ENCODE measurements at places on chromosomes 1 and 21. TPM values are rescaled to one million over a fixed set of nuclear protein-coding genes. Genes with fewer than 3 reads are reported as not detected.

Gene BARHL2
- not detected for total RNA-seq

Gene VHLL
- not detected for total RNA-seq

Gene C1orf53
- 0.66 TPM for total RNA-seq

Gene NRIP1
- 7.7 TPM for total RNA-seq

Gene FTCD
- total RNA-seq = 0.23 TPM
